ENCODE measurements at places on chromosomes 4 and X.

- DNase-seq, result no peak
Measured at GRCh38 chrX:118961866-118962560, 12.4 kb upstream of the LONRF3 start.

GRCh38 chrX:9591496-9591895 is 126.6 kb downstream of the TBL1X start:
- DNase-seq, result no peak

DNA sequence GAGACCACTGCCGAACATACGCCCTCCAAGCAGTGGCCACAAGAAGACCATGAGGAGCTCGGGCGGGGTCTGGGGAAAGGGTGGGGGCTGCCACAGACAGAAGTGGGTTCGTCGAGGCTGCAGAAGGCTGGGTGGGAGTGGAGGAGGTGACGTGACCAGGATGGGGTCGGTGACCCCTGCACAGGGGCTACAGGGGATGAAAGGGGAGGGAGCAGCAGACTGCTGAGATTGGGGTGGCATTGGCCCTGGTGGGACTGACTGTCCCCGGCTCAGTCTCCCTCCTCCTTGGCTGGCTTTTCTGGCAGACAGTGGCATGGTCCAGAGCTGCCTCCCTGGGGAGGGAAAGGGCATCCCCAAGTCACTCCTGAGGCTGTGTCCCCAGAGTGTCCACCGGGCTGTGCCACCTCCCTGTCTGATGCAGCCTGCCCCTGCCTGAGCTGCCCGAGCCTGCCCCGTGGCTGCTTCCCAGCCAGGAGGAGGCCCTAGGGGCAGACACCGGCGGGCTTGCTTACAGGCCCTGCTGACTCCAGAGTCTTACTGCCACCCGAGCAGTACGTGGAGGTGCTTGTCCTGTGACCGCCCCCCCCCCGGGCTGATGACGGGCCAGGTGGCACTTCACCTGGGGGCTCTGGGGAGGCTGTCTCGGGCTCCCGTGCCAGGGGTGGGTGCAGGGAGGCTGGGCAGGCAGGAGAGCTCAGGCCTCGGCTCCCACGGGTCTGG is 7.2 kb downstream of the SH3BP2 start:
- no peak for DNase-seq

- no peak for DNase-seq
Measured at GRCh38 chrX:135531813-135532212, 11.4 kb downstream of the INTS6L start.

DNA sequence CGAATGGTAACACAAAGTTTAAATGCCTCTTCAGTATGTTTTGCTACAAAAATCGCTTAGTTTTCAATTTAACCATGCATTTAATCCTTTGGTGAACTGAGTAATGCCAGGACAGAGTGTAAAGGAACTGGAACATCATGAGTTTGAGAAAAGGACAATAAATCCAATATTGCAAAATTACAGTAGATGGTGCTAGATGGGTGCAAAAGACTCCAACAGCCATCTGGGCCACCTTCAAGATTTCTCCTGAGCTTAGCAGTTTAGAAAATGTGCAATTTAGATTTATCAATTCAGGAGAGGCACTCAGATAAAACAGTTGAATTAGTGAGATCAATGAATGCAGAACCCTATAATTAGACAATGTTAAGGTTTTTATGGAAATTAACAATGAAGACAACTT is 33.2 kb upstream of the MID1IP1 start:
- no peak for DNase-seq

DNA sequence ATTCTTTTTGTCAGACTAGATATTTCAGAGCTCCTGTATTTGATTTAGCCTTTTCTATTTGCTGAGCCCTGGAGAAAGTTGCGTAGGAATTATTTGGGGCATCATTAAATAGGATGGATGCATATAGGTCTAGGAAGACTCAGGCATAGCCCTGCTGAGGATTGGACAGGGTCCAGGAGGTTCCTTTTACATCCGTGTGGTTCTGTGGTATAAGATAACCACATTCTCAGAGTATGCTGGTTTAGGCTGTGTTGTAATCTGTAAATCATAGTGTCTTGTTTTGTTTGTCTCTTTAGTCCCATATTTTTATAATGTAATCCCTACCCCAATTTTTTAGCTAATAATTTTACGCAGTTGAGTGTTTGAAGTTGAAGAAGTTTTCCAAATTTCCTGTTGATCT is 513.7 kb downstream of the RPA4 start:
- DNase-seq, result no peak

- DNase-seq, result no peak
Measured at GRCh38 chr4:67931256-67931655, 32.0 kb downstream of the TMPRSS11A start.

- DNase-seq, result no peak
Measured at GRCh38 chrX:49106930-49107329, 16.6 kb downstream of the GPKOW start.

GRCh38 chr4:140308366-140309123 is 64.9 kb upstream of the SCOC start:
- DNase-seq, result no peak

- no peak for DNase-seq
Measured at GRCh38 chr4:184265546-184266351, 48.1 kb upstream of the ENPP6 start.

GRCh38 chr4:6703786-6704185 is 5.9 kb downstream of the MRFAP1L1 start:
- no peak for DNase-seq

DNA sequence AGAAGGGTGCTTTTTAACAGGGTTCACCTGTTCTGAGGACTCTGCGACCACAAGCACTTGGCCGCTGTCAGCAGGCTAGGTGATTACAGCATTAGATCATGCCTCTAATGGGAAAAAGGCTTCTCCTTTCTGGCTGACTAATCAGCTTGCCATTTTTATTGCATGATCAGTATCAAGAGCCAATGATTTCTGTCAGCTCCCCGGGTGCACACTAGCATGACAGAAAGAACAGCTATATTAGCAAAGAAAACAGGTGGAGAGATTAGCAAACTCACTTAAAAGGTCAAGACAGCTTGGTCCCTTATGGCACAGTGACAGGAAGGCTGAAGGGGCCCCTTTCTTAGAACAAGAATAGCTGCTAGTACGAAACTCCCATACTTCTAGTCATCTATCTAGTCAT is 170.0 kb downstream of the SMIM20 start:
- no peak for DNase-seq

DNA sequence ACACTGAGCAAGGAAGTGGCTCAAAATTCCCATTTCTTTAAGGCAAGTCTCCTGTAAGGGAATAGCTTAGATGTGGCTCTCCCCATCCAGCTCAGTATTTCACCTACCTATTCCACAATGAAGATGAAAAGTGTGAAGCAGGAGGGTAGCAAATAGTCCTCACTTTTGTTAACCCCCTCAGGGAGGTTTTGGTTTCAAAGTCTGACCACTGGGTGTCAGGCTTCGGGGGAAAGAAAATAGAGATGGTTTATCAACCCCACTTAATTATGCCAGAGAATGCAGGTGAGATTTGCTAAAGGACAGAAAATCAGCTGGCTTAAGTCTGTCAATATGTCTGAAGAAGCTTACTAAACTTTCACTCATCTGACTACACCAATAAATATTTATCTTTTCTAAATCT is 69.5 kb downstream of the DHX15 start:
- no peak for DNase-seq

GRCh38 chr4:153141238-153141637 is 63.0 kb upstream of the TRIM2 start:
- no peak for DNase-seq

DNA sequence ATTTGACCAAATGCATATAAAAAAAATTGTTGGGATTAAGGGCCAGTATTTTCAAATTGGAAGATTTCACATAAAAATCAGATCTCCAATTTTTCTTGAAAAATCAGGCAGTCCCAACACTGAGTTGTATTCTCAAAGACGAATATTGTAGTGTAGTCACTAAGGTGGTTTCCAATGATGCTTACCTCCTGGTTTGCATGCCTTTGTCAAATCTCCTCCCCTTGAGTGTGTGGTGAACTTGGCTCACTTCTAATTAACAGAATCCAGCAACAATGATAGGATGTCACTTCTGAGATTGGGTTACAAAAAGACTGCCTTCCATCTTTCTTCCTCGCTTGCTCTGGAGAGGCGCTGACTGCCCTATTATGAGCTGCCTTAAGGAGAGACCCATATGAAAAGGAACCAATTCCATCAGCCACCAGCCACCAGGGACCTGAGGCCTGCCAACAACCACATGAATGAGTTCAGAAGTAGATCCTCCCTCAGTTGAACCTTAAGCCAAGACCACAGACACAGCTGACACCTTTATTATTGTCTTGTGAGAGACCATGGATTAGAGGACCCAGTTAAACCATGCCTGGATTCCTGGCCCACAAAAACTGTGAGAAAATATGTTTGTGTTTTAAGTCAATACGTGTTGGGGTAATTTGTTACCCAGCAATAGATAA is 31.2 kb upstream of the TSPAN5 start:
- no peak for DNase-seq

- DNase-seq, result no peak
Measured at GRCh38 chr4:125679989-125680388, 365.2 kb downstream of the FAT4 start.

- DNase-seq, result no peak
Measured at GRCh38 chr4:5631352-5632065, 76.8 kb downstream of the EVC2 start.

GRCh38 chr4:133347409-133347808 is 198.3 kb downstream of the PCDH10 start:
- DNase-seq, result no peak

GRCh38 chr4:53450773-53451172 is 73.3 kb downstream of the FIP1L1 start:
- no peak for DNase-seq

- DNase-seq, result no peak
Measured at GRCh38 chrX:77892887-77893286, 2.3 kb downstream of the MAGT1 start.

GRCh38 chr4:187942968-187943367 is 52.6 kb upstream of the ZFP42 start:
- DNase-seq, result no peak

- no peak for DNase-seq
Measured at GRCh38 chr4:12507868-12508481, 976.2 kb downstream of the RAB28 start.

DNA sequence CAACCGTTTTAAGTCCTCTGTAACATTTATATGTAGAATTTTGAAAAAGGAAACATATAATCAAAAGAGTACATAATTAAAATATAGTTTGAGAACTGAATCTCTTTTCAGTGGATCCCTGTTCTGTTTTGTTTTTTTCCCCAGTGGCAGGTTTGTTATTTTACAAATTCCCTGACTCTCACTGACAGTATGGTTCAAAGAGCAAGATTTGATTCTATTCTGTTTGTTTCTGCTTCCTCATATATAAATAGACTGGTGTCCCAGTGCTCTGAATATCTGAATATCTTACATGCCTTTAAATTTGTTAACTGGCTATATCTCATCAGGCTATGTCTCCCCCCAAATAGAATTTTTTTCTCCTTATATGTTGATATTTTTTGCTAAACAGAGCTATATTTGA is 16.6 kb downstream of the SULT1E1 start:
- DNase-seq, result no peak

- DNase-seq, result no peak
Measured at GRCh38 chr4:20572976-20573375, 127.3 kb upstream of the PACRGL start.

GRCh38 chr4:137124278-137124932 is 407.9 kb downstream of the PCDH18 start:
- no peak for DNase-seq

DNA sequence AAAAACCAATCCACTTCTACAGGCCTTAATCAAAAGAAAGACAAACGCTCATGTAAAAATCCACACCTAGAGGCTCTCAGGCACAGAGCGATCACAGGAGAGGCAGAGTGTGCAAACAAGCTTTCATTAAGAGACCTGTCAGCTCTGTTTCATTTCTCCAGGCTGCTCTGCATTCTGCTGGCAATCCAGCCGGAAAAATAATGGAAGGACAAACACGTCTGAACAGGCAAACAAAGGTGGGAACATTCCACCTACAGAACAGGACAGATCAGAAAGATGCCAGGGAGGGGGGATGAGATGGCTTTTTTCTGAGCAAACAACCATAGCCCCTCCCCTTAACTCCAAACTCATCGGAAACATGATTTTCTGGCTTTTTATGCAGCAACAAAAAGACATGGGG is 9.7 kb downstream of the SOD3 start:
- DNase-seq, result no peak

Data from stimulated activated CD4-positive, alpha-beta T cell treated with anti-CD3 and anti-CD28 coated beads, Interleukin-2, amount 100 ng/mL, for 48 hours (primary cell).